Activated CD8-positive, alpha-beta memory T cell treated with anti-CD3 and anti-CD28 coated beads, Interleukin-2, amount 10 ng/mL, durations not matched to agents 7 days and 5 days (primary cell): ENCODE measurements at places on chromosomes 13 and 19. TPM values are rescaled to one million over a fixed set of nuclear protein-coding genes. Genes with fewer than 3 reads are reported as not detected.

The AP1M2 gene
- total RNA-seq, result not detected

The COL4A2 gene
- not detected for total RNA-seq

The KHSRP gene
- total RNA-seq, result 341 TPM

The ZNF793 gene
- 6.1 TPM for total RNA-seq

The ZNF576 gene
- 18.6 TPM for total RNA-seq

The AXL gene
- total RNA-seq, result 0.29 TPM

The TNNT1 gene
- total RNA-seq, result 1.0 TPM

The PRSS57 gene
- total RNA-seq, result 0.59 TPM

The ZNF625 gene
- 4.3 TPM for total RNA-seq

The RDH8 gene
- not detected for total RNA-seq

The KLHL1 gene
- total RNA-seq, result not detected

- no peak overlapping the region for H3K4me3 ChIP-seq
- H3K4me1 ChIP-seq, result no peaks in the 10 kb centered on the region
- peaks cover 70% of the 10 kb centered on the region for H3K36me3 ChIP-seq
- H3K27me3 ChIP-seq, result no peaks in the 10 kb centered on the region
- no peak for DNase-seq
- H3K27ac ChIP-seq, result no peak overlapping the region
Measured at GRCh38 chr19:56601375-56601774, 6.3 kb downstream of the ZNF71 start.

DNA sequence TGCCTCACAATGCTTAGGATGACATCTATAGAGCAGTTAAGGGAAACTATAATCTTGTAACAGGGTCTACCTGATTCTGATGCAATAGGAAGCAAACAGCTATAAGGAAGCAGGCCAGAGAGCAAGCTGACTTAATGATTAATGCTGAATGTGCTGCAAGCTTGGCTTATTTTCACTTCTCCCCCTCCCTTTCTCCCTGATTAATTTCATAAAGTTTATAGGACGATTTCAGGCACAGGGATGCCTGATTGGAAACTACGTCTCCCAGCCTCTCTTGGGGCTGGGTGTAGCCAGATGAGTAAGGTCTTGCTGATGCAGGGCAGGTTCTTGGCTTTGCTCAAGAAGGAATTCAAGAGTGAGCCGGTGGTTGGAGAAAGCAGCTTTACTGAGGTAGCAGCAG lies 82.8 kb upstream of the MRI1 start:
- H3K27ac ChIP-seq, result no peak overlapping the region
- H3K36me3 ChIP-seq, result peaks cover 5% of the 10 kb centered on the region
- H3K4me1 ChIP-seq, result peaks cover 2% of the 10 kb centered on the region
- no peak for DNase-seq
- no peaks in the 10 kb centered on the region for H3K27me3 ChIP-seq
- H3K4me3 ChIP-seq, result no peak overlapping the region

- H3K27ac ChIP-seq, result no peak overlapping the region
- H3K27me3 ChIP-seq, result peaks cover 53% of the 10 kb centered on the region
- peaks cover 21% of the 10 kb centered on the region for H3K4me1 ChIP-seq
Measured at GRCh38 chr13:50261130-50261901, 246.1 kb downstream of the KCNRG start.

DNA sequence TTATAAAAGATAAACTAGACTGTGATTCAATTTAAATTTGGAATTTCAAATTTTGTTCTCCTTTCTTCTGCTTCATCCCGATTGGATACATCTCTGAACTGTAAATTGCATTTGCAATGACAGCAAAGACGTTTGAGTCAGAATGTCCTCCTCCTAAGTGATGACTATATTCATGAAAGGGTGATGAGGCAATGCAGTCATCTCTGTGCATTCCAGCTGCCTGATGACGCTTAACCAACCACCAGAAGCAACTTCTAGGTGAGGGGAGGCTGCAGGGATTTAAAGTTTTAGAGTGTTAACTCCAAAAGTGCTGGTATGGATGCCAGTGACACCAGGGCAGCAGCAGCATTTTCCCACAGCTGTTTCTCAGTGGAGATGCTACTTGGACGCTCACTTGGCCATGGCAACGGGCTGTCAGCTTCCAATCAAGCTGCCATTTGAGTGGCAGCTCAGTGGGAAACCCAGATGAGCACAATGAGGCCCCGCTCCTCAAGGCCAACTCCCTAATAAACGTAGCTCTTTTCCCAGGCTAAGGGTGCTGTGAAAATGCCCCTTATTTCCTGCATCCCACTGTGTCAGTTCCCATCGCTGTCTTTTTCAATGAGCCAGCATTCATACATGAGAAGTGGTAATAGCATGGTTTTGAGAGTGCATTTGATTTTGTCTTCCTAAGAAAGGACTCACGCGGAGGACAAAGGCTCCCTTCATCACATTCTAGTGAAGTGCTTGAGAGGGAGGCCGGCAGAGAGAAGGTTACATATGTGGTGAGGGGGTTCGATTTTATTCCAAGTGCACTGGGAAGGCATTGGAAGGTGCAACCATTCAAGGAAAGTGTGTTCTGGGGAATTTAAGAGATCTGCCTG lies 45.2 kb upstream of the AMER2 start:
- DNase-seq, result no peak
- H3K36me3 ChIP-seq, result no peaks in the 10 kb centered on the region
- no peak overlapping the region for H3K27ac ChIP-seq
- peaks cover 20% of the 10 kb centered on the region for H3K27me3 ChIP-seq
- H3K4me1 ChIP-seq, result peaks cover 7% of the 10 kb centered on the region
- H3K4me3 ChIP-seq, result no peak overlapping the region

GRCh38 chr13:114303700-114304327 lies 10.5 kb upstream of the CHAMP1 start:
- no peaks in the 10 kb centered on the region for H3K4me1 ChIP-seq
- H3K4me3 ChIP-seq, result no peak overlapping the region
- no peak overlapping the region for H3K27ac ChIP-seq
- DNase-seq, result no peak
- no peaks in the 10 kb centered on the region for H3K27me3 ChIP-seq
- H3K36me3 ChIP-seq, result peaks cover 37% of the 10 kb centered on the region

GRCh38 chr19:18029617-18030338 lies 21.8 kb downstream of the ARRDC2 start:
- H3K4me3 ChIP-seq, result no peak overlapping the region
- no peak overlapping the region for H3K27ac ChIP-seq

GRCh38 chr19:32649751-32650150 lies 25.2 kb downstream of the ANKRD27 start:
- no peak overlapping the region for H3K4me3 ChIP-seq
- peaks cover 25% of the 10 kb centered on the region for H3K36me3 ChIP-seq
- no peaks in the 10 kb centered on the region for H3K27me3 ChIP-seq
- no peak for DNase-seq
- no peak overlapping the region for H3K27ac ChIP-seq

DNA sequence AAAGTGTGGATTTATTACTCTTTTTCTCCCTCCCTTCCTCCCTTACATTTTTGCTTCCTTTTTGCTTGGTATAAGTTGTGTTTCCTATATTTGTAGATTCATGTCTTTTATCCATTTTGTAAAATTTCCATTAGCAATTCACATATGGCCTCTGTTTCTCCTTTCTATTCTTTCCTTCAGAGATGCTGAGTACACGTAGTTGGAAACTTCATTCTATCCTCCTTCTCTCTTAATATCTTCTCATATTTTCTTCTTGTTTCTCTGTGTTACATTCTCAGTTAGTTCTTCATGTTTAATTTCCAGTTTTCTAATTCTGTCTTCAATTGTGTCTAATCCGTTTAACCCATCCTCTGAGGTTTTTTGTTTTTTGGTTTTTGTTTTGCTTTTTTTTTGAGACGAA lies 188.9 kb downstream of the ZIC5 start:
- DNase-seq, result no peak
- H3K27me3 ChIP-seq, result no peaks in the 10 kb centered on the region
- no peak overlapping the region for H3K27ac ChIP-seq
- H3K36me3 ChIP-seq, result peaks cover 5% of the 10 kb centered on the region
- H3K4me3 ChIP-seq, result no peak overlapping the region

DNA sequence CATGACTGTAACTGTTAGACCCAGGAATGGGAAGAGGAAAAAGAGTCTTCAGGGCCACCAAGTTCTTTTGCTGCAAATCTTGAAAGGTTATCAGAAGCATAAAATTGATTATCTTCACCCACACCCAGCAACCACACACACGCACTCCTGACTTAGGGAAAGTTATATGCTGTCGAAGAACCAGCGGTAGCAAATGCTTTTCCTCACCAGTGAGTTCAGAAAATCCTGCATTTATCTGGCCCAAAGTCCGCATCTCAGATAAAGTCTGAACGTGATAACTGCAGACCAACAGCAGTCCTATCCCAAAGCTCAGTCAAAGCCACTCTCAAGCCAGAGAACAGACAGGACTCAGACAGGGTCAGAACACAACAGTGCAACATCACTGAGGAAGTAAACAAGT lies 115.6 kb downstream of the IRS2 start:
- H3K36me3 ChIP-seq, result no peaks in the 10 kb centered on the region
- H3K27me3 ChIP-seq, result no peaks in the 10 kb centered on the region
- no peak overlapping the region for H3K27ac ChIP-seq
- no peak overlapping the region for H3K4me3 ChIP-seq
- H3K4me1 ChIP-seq, result no peaks in the 10 kb centered on the region
- no peak for DNase-seq

GRCh38 chr13:111614009-111614408 lies 293.6 kb downstream of the TEX29 start:
- H3K27ac ChIP-seq, result no peak overlapping the region
- H3K36me3 ChIP-seq, result no peaks in the 10 kb centered on the region
- H3K4me1 ChIP-seq, result no peaks in the 10 kb centered on the region

GRCh38 chr19:31146015-31146414 lies 203.2 kb downstream of the TSHZ3 start:
- DNase-seq, result no peak
- H3K4me1 ChIP-seq, result no peaks in the 10 kb centered on the region
- H3K27me3 ChIP-seq, result no peaks in the 10 kb centered on the region
- no peak overlapping the region for H3K27ac ChIP-seq
- H3K36me3 ChIP-seq, result no peaks in the 10 kb centered on the region

DNA sequence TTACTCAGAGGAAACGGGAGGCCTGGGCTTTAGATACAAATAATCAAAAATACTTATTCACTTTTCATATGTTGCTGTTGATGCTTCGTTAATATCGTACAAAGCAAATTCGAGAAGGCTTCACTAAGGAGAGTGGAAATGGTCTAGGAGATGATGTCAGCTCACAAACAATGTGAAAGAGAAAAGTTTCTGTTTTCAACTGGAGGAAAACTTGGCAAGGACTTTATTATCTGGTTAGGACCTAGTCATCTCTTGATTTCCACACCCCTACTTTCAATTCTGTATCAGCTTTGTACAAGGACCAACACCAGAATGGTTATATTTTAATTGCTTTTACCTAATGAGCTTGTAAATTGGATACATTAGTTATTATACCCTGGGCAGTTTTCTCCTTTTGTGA lies 88.0 kb downstream of the SLC10A2 start:
- no peaks in the 10 kb centered on the region for H3K36me3 ChIP-seq
- no peak overlapping the region for H3K27ac ChIP-seq

GRCh38 chr13:75621147-75621546 lies 15.0 kb upstream of the LMO7 start:
- DNase-seq, result no peak
- H3K36me3 ChIP-seq, result peaks cover 7% of the 10 kb centered on the region
- no peak overlapping the region for H3K4me3 ChIP-seq
- no peaks in the 10 kb centered on the region for H3K27me3 ChIP-seq
- no peak overlapping the region for H3K27ac ChIP-seq

GRCh38 chr13:44489751-44490150 lies 86.4 kb downstream of the TSC22D1 start:
- H3K27me3 ChIP-seq, result no peaks in the 10 kb centered on the region
- peaks cover 10% of the 10 kb centered on the region for H3K4me1 ChIP-seq
- peaks cover 6% of the 10 kb centered on the region for H3K36me3 ChIP-seq
- H3K4me3 ChIP-seq, result no peak overlapping the region
- H3K27ac ChIP-seq, result no peak overlapping the region

GRCh38 chr13:73220966-73221720 lies 162.3 kb downstream of the KLF5 start:
- H3K4me1 ChIP-seq, result peaks cover 28% of the 10 kb centered on the region
- H3K27me3 ChIP-seq, result peaks cover 52% of the 10 kb centered on the region
- H3K36me3 ChIP-seq, result peaks cover 2% of the 10 kb centered on the region
- no peak overlapping the region for H3K27ac ChIP-seq
- no peak overlapping the region for H3K4me3 ChIP-seq

DNA sequence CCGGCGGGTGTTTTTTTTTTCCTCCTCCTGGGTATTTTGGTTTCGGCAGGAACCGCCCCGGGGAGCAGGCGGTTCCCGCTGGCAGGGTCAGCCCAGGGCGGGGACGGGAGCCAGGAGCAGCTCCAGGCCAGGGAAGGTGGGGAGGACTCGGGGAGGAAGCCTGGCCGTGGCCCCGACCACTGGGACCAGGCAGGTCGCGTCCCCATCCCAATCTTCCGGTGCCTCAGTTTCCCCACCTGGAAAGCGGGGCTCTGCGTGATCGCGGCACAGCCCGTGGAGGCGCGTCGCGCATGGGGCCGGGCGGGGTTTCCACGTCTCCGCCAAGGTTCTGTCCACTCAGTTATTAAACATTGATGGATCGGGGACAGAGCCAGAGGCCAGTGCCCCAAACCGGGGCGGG lies 34.8 kb downstream of the IL12RB1 start:
- no peak overlapping the region for H3K4me3 ChIP-seq
- no peak for DNase-seq
- no peak overlapping the region for H3K27ac ChIP-seq
- peaks cover 7% of the 10 kb centered on the region for H3K27me3 ChIP-seq
- H3K36me3 ChIP-seq, result no peaks in the 10 kb centered on the region

- no peaks in the 10 kb centered on the region for H3K27me3 ChIP-seq
- DNase-seq, result no peak
- no peaks in the 10 kb centered on the region for H3K36me3 ChIP-seq
- H3K27ac ChIP-seq, result no peak overlapping the region
- H3K4me1 ChIP-seq, result no peaks in the 10 kb centered on the region
- H3K4me3 ChIP-seq, result no peak overlapping the region
Measured at GRCh38 chr13:37797631-37798030, 71.9 kb downstream of the TRPC4 start.
